ENCODE measurements at places on chromosomes 2 and 18.
A peak's percentile ranks its signal among the peaks of the same experiment; 100 is the strongest.

- no peak for DNase-seq
Observed at GRCh38 chr2:240255165-240255491, 114.7 kb upstream of the OTOS start.

GRCh38 chr18:33495278-33495677 lies 54.8 kb upstream of the CCDC178 start:
- DNase-seq: peak; percentile 52

- DNase-seq: no peak
Observed at GRCh38 chr18:62001396-62001795, 108.6 kb upstream of the RNF152 start.

- DNase-seq: no peak
Observed at GRCh38 chr18:26471027-26471426, 77.3 kb downstream of the KCTD1 start.

DNA sequence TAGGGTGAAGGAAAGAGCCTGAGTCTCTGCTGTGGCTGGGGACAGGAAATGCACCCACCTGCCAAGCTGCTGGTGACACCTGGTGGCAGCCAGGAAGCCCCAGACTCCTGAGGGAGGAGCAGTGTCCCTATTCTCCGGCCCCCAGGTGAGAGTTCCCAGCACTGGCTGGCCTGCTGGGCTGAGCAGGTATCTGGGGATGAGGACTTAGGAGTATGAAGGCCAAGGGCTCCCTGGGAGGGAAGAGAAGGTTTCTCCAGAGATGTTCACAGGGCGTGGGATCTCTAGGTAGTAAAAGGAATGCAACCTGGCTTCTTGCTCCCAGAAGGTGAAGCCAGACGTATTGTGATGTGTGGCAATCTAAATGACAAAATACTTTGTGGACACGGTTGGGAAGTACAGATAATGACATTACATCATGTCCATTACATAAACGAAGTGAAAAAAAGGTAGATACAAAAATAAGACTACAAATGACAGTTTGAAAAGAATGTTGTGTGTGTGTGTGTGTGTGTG lies 75.8 kb upstream of the SLC1A4 start:
- no peak for DNase-seq

- peak; percentile 37 for DNase-seq
Observed at GRCh38 chr18:45521136-45521535, 94.1 kb upstream of the SLC14A2 start.

DNA sequence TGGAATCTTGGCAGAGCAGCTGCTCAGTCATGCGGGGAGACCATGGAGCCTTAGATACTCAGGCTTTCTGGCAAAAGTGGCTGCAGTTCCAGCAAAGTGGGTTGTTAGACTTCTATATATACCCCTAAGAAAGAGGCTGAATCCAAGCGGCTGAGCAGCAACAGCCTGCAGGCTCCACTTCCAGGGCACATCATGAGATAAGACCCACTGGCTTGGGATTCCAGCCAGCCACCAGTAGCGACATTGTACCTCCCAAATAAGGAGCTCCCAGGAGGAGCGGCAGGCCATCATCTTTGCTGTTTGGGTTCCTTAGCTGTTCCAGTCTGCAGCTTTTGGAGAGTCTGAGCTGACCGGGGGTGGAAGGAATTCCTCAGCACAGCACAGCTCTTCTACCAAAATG lies 150.3 kb upstream of the ST6GAL2 start:
- DNase-seq: no peak

- no peak for DNase-seq
Observed at GRCh38 chr2:120868366-120868765, 132.7 kb downstream of the GLI2 start.

DNA sequence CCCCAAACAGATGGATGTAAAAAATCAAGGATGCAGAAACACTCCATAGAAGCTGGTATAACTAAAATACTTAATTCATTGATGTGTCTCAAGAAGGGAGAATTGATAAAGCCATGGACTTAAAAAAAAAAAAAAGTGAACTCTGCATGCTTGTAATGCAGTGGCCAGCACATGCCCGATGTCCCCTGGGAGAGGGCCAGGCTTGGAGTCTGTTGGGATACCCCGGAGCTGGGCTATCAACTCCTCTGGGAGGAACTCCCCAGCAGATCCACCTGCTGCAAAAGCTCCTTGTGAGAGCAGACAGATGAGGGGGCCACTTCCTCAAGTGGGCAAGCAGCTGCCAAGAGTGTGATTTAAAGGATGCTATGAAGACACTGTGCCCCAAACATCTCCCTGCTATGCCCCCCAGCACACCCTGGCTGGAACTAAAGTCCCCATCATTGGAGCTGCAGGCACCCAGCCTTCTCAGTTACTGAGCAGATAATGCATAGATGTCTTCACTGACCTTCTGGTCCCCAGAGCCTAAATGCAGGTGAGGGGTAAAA lies 311.5 kb upstream of the ID2 start:
- DNase-seq: no peak

DNA sequence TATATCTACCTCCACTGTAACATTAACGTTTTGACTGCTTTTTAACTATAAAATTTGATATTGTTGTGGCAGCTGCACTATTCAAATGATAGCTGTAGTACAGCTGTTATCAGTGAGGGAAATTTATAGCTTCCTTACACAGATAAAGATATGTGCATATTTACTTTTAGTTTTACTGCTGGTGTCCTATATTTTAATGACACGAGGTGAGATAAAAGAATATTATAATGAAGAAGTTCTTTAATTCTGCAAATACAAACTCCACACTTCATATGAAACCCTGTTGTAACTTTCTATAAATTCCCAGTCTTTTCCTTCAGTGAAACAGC lies 427.8 kb upstream of the ZEB2 start:
- DNase-seq: no peak

DNA sequence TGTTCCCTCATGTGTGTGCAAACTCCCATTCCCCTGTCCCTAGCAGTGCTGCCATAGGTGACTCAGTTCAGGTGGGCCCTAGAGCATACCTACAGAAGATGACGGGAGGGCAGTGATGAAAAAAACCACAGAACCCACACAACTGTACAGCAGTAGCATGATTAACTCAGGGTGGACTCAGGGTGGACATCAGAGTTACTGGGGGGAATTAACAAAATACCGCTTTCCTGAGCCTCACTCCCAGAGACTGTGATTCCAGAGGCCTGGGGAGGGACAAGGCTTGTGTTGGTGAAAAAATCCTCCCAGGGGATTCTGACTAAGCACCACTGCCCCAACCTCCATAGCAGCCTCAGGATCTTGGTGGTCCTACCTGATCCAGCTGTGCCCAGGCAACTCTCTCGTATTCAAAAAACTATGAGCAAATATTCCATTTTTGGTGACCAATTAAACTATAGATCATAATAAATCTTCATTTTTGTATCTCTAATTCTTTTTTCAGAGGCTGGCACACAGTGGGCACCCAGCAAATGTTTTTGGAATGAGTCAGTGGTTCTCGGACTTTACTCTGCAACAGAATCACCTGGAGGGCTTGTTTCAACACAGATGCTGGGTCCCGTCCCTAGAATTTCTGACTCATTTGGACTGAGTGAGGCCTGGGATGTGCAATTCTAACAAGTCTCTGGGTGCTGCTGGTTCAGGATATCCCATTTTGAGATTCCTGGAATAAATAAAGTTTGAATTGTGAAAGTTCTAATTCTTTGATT lies 84.1 kb upstream of the NABP1 start:
- DNase-seq: peak; percentile 98

Data from renal cortical epithelial cell (primary cell).